Cerebellar nuclear complex (tissue), 1 donor: ENCODE measurements at places on chromosomes 16 and 17.

GRCh38 chr16:85383836-85384832, 229.0 kb upstream of the GSE1 start:
- no peak for DNase-seq

GRCh38 chr17:45895304-45895968, 1.1 kb downstream of the MAPT start:
- no peak for DNase-seq

GRCh38 chr16:58057121-58057520, 31.6 kb downstream of the MMP15 start:
- DNase-seq = no peak

GRCh38 chr16:77450790-77451487, 16.1 kb upstream of the ADAMTS18 start:
- no peak for DNase-seq

- DNase-seq = no peak
Measured at GRCh38 chr17:27552276-27552732, 78.7 kb upstream of the LGALS9 start.

DNA sequence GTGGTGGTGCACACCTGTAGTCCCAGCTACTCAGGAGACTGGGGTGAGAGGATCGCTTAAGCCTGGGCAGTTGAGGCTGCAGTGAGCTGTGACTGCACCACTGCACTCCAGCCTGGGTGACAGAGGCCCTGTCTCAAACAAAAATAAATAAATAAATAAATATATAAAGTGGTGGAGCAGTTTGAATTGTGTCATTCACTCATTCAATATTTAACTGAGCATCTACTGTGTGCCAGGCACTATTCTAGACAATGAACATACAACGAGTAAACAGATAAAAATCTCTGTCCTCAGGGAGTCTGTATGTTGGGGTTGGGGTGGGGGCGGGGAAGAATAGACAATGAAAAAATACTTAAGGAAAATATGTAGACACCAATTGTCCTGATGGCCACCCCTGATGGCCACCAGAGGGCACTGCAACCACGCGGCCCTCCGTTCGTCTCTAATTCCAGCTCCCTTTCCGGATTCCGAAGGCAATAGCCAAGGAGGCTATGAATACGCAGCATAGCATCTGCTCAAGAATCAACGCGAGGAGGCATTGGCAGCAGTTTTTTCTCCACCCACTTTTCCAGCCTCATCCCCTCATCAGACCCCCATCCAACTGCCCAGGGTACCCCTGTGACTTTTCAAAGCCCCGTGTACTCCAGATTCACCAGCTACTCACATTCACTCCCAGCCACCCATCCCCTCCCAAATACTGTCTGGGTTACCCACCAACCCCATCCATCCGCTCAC, 21.4 kb downstream of the QPRT start:
- no peak for DNase-seq
